Activated naive CD4-positive, alpha-beta T cell (primary cell): ENCODE measurements at places on chromosomes 3 and 15.

DNA sequence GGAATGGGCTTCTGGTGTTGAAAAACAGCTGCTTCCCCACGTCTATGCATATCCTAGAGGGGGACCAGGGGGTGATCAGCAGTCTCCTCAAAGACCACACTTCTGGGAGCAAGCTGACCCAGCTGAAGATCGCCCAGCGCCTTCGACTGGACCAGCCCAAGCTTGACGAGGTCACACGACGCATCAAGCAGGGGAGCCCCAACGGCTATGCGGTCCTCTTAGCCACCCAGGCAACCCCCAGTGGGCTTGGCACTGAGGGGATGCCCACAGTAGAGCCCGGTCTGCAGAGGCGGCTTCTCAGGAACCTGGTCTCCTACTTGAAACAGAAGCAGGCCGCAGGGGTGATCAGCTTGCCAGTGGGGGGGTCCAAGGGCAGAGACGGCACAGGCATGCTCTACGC, 2.5 kb downstream of the RBM15B start:
- DNase-seq: no peak

GRCh38 chr3:59946401-59946800, 896.6 kb upstream of the CFAP20DC start:
- no peak for DNase-seq

GRCh38 chr3:119683421-119683820, 6.2 kb upstream of the COX17 start:
- DNase-seq: no peak

- DNase-seq: no peak
These were observed 50.6 kb downstream of the SLC6A6 start for GRCh38 chr3:14452740-14453710.

DNA sequence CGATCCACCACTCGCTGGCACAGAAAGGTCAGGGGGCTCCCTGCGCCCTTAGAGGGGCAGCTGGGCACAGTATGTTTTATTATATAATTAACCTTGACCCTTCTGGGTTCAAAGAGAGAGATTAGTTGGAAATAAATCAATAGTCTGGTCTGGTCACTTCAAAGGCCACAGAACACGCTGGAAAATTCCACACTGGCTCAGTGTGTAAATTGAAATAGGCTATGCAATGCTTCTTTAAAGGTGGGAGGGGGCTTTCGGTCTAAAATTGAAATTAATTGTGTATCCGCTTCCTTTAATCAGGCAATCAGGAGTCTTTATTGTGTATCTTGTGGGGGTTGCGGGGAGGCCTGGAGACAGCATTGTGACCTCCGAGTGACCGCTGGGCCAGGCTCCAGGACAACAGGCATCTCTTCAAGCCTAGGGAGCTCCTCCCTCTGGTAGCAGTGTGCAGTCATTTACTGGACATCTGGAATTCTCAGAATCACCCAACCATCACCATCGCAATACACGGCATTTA, 8.0 kb downstream of the RNU5B-1 start:
- DNase-seq: no peak

GRCh38 chr15:66931768-66932633, 133.4 kb upstream of the SMAD3 start:
- DNase-seq: no peak

GRCh38 chr15:66592505-66593218, 26.9 kb upstream of the LCTL start:
- DNase-seq: no peak

- DNase-seq: no peak
These were observed 47.9 kb downstream of the KBTBD12 start for GRCh38 chr3:127962937-127963336.

GRCh38 chr3:53354945-53355498, 7.7 kb upstream of the DCP1A start:
- no peak for DNase-seq
